WERI-Rb-1 (cell line): ENCODE measurements at places on chromosomes 11 and 22.

DNA sequence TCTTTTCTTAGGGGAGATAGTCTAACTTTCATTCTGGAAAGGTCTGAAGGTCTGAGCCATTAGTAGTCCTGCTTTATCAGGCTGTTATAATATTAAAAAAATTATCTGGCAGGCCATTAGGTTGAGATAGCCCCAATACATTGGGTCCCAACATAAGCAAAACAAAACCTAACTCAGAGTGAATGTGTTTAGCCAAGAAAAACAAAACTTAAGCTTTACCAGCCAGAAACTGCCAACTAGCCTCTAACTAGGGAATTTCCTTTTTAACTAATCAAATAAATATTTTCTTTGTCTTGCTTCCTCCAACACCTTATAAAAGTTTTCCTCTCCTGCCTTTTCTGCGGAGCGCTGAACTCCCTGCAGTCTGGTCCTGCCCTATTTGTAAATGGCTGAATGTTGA is 1137.7 kb upstream of the CNTN5 start:
- DNase-seq = no peak

- no peak for DNase-seq
Measured at GRCh38 chr11:65613091-65613928, 711 bp downstream of the MAP3K11 start.

- DNase-seq = no peak
Measured at GRCh38 chr22:49021926-49022815, 805.5 kb downstream of the BRD1 start.

DNA sequence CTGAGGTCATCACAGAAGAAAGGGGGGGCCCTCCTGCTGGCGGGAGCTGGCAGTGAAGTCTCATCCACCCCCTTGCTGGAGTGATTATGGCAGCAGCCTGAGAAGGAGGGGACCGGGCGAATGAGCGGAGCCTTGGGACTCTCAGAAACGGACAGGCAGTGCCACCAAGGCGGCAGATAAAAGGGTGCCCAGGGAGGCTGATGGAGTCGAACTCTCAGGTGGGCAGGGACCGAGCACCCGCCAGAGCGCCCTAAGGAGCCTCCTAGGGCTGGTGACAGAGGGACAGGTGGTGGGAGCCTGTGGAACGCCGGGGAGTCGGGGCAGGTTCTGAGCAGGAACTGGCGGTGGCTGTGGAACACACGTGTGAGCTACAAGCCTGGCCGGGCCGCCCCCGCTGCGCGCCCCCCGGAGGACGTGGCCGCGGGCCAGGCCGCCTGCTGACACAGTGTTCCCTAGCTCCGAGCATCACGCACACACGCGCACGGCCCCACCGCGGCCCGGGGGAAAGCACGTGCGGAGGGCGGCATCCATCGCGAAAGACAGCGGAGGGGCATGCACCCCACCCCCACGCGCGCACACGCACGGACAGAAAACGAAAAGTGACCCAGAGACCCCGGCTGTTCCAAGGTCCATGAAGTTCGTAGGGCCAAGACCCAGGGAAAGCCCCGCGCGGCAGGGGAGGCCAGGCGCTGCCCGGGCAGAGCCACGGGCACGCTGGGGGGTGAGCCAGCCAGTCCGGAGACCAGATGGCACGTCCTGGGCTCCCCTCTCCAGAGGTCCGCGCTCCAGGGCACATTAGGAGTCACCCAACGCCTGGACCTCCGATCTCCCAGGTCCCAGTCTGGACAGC is 1.0 kb downstream of the VWCE start:
- peak; percentile 60 for DNase-seq

DNA sequence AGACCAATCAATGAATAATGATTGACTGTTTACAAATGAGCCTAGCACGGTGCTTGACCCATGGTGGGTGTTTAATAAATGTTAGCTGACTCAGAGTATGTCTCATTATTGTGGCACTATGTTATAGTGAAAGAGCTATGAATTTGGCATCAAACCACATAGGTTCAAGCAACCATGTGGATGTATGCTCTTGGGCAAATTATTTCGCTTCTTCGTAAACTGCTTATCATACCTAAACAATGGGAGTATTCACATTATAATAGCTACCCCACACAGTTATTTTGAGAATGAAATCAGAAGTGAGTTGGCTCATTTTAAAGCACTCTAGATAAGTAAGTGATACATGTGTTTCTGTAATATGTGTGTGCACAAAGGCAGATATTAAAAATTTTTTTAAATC is 118.7 kb upstream of the HSD17B12 start:
- no peak for DNase-seq
